ENCODE measurements at places on chromosomes 3 and 15.

GRCh38 chr3:56970461-56970879 is 90.0 kb upstream of the SPATA12 start:
- no peak for DNase-seq

DNA sequence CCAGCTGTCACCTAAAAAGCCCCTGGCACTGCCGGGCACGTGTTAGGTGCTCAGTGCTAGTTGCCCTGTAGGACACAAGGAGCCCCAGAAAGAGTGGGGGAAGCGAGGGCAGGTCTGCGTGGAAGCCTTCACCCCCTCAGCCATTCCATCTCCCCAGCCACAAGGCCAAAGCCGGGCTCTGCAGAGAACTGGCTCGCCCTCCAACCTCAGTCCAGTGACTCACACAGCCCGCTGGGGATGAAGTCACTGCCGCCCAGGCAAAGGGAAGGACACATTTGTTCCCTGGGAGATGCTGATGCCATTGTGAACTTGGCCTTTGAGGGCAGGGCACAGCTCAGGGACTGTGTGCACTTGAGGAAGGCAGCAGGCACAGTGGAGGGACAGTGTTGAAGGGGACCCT is 48.1 kb downstream of the IQSEC1 start:
- DNase-seq = no peak

DNA sequence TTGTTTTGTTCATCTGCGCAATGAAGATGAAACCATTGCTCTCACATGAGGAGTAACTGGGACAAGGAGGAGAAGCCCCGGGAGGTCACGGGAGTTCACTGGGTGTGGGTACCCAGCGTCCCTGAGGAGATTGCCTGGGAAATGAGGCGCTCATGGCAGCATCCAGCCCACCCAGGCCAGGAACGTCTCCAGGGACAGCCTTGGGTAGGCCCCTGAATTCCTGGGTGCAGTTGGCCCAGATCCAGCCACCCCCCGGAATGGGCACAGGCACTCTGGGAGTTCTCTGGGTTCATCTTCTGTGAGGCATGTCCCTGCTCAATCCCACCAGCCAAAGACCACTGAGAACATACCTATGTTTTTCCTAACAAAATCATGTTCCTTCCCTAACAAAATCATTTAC is 18.5 kb downstream of the BFSP2 start:
- no peak for DNase-seq

- DNase-seq = no peak
These were observed 52.8 kb upstream of the FAM98B start for GRCh38 chr15:38401106-38401505.

GRCh38 chr15:61661791-61662190 is 398.5 kb downstream of the VPS13C start:
- DNase-seq = no peak

DNA sequence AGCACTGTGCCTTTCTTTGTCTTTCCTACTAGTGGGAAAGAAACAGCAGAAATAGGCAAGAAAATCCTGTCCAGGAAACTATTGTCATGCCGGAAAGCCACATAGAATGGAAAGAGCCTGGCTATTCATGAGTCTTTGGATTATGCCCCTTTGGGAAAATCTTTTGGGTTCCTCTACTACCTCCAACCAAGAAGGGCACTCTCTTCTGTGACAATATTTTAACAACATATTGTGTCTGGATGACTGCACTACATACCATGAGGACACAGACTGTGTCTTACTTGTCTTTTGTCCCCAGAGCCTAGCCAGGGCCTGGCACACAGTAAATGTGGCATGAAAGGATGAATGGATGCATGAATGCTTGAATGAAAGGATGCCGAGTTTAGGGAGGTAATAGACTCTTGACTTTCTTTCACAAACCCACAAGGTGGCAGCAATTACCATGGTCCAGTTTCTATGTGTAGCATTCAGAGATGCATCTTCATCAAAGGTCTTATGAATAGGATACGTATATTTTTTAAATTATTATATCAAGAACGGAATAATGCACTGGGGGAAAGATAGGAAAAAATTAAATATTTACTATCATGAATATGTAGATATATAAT is 30.3 kb downstream of the ARL14 start:
- DNase-seq = peak; percentile 31

GRCh38 chr3:73121669-73122331 is 60.3 kb downstream of the EBLN2 start:
- no peak for DNase-seq

GRCh38 chr15:98231696-98232440 is 271.4 kb downstream of the ARRDC4 start:
- peak; percentile 22 for DNase-seq

GRCh38 chr3:197482001-197482400 is 73.8 kb downstream of the BDH1 start:
- no peak for DNase-seq

- no peak for DNase-seq
These were observed 322.5 kb upstream of the ICE2 start for GRCh38 chr15:60801395-60801794.

DNA sequence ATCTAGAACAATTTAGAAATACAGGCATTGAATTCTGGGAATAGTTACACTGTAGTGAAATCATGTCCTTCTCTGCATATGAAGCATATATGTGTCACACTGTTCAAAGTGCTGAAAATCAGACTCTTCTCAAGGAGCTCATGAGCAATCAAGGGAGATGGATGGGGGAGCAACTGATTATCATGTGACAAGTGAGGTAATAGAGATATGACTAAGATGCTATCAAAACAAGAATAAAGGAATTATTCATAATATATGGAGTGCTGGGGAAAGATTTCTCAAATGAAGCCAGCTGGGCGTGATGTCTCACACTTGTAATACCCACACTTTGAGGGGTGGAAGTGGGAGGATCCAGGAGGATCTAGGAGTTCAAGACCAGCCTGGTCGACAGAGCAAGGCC is 74.9 kb upstream of the CHRNB4 start:
- DNase-seq = no peak

DNA sequence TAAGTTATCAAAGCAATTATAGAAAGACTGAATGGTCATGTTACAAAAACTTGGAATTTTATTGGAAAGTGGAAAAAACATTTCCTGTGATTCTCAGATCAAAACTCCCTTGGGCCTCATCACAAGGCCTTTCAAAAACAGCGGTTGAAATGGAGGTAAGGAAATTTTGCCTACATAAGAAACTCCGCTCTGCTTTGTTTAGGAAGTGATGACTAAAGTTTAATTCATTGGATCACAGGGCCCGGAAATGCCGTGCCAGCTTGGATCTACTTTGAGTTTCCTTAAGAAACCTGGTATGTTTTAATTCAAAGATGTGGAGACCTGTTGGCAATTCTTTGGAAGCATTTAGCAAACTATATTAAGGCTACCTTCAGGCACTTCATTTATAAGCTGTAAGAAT is 143.9 kb upstream of the MME start:
- no peak for DNase-seq

GRCh38 chr15:63544258-63545026 is 40.0 kb downstream of the USP3 start:
- no peak for DNase-seq

DNA sequence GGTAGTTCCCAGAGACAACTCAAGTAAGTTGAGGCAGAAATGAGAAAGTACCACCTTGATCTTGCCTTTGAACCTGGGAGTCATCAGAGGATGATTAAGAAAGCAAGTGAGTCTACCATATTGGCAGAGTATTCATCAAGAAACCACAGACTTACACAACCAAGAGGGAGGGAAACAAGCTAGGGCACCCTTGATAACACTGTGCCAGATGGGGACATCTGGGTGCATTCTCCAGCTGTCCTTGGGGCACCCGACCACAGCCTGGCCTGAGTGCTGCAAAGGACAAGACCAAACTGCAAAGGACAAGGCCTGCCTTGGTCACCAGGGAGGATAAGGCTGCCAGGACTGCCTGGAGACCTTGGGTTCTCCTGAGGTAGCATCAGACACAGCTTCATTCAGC is 553.6 kb downstream of the EPHB1 start:
- DNase-seq = no peak

- no peak for DNase-seq
These were observed 215.8 kb downstream of the AGBL1 start for GRCh38 chr15:86295511-86295910.

DNA sequence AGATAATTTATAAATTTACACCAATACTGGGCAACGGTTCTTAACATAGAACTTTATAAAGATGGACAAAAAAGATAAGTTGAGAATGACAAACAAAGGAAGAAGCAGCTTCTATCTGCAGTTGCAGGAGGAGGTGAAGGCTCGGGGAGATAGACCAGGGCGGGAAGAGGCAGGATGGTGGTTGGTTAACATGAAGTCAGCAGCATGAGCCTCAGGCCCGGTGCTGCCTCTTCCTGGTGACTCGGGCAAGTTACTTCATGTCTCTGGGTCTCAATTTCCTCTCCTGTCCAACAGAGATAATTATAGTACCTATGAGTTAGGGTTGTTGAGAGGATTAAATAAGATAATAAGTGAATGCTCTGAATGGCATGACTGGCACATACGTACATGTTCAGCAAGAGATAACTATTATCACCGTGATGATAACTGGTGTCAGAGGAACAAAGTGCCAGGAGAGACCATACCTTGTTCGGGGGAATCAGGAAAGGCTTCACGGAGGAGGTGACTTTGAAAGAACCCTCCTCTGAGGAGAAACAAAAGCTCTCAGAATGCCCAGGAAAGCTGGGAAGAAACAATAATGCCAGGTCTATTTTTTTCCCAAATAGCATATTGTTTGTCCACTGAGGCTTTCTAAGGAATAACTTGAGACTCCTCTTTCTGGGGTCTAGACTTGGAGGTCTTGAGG is 4.4 kb downstream of the PAK6 start:
- DNase-seq = no peak

GRCh38 chr3:113758389-113759024 is 11.7 kb downstream of the ATP6V1A start:
- DNase-seq = peak; percentile 58

- no peak for DNase-seq
These were observed 280.2 kb upstream of the STT3B start for GRCh38 chr3:31252216-31253185.

DNA sequence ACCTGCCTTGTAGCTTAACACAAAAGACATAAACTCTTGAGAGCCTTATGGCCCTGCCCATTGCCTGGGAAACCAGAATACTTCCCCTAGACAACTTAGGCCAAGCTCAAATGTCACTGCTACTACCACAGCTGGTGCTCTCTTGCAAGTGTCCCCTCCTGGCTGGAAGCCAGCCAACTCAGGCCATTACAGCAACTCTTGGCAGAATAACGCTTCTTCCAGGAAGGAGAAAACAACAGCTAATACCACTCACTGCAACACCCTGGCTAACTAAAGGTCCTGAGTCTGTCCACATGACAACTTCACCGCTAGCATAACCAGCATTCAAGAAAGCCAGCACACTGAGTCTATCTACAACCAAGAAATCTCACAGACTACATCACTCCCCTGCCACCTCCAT is 5.1 kb upstream of the B4GALT4 start:
- DNase-seq = no peak

DNA sequence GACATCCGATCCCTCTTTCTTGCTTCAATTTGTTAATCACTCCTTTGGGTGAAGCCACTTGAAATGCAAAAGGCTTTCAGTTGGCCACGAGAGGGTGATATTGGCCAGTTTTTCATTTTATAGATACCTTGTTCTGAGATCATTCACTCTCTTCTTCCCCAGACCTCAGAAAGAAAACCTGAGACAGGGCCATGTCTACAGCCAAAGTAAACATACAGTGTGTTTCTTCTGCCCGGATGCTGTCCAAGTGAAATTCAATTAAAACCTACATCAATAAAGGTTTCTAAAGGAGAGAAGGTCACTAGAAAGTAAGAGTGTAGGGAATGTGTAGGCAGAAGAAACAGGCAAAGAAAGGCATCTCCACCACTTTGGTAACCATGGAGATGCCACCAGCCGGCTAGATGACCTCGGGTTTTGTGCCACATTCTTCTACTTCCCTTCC is 39.5 kb upstream of the FMN1 start:
- peak; percentile 48 for DNase-seq

GRCh38 chr3:170497207-170498095 is 78.8 kb downstream of the CLDN11 start:
- no peak for DNase-seq

- DNase-seq = no peak
These were observed 14.5 kb downstream of the HIGD2B start for GRCh38 chr15:72671525-72671924.

DNA sequence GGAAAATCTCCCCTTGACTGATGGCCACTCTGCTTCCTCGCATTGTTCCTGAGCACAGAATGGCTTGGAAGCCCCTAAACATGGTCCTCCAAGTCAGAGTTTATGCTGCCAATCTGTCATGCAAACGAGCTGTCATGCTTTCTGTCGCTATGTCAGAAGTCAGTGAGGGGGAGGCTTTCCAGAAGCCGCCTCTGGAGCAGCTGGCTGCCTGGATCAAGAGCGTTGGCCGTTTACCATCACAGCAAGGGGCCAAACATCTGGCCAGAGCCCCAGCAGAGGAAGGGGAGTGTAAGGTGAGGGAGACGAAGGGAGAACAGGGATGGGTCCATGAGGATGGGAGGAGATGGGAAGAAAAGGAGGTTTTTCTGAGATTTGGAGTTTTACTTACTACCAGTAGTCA is 372.6 kb upstream of the NR2F2 start:
- no peak for DNase-seq

- no peak for DNase-seq
These were observed 221.2 kb upstream of the ALCAM start for GRCh38 chr3:105145511-105145910.

GRCh38 chr3:131806736-131807135 is 228.1 kb downstream of the CPNE4 start:
- DNase-seq = no peak

DNA sequence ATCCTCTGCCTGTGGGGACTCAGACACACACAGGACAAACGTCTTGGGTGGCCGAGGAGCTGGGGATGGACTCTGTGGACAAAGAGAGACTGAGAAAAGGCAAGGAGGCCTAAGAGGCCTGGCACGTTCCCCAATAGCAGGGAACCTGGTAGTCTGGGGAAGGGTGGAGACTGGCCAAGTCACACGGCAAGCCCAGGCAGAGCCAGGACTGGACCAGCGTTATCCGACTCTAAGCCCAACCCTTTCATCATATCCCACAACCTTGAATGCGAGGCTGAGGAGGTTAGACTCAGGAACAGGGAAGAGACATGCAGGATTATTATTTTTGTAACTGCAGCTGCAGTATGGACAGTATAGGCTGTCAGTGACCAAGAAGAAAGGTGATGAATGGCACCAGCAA is 53.4 kb downstream of the SLC6A11 start:
- DNase-seq = no peak

GRCh38 chr3:57998366-57999283 is 9.6 kb upstream of the FLNB start:
- no peak for DNase-seq

DNA sequence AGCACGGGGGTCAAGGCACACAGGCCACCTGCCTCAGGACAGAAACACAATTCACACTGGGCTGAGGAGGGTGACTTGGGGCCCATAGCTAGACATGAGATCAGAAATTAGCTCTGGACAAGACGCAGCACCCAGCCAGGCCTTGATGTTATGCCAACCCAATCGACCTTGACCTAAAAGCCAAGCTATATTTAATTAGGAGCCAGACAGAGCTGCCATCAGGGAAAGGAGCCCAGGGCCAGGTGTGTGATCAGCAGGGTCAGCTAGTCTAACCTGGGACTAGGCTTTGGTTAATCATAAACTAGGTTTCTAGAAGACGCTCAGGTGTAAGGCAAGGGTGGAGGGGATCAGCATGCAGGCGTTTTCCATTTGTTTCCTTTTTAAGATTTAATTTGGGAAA is 23.9 kb upstream of the SLC25A36 start:
- DNase-seq = no peak

- DNase-seq = no peak
These were observed 30.7 kb upstream of the USP3 start for GRCh38 chr15:63473749-63473998.

GRCh38 chr3:105967117-105967516 is 98.3 kb upstream of the CBLB start:
- no peak for DNase-seq

- DNase-seq = no peak
These were observed 785 bp upstream of the MYRIP start for GRCh38 chr3:39808467-39809180.

Measured in SW 1271 (cell line).